Progenitor cell of endocrine pancreas (in vitro differentiated cells): ENCODE measurements at places on chromosomes 2 and 18.

- peaks cover 4% of the 10 kb centered on the region for H3K36me3 ChIP-seq
- H3K27me3 ChIP-seq = no peaks in the 10 kb centered on the region
- H3K4me1 ChIP-seq = peaks cover 2% of the 10 kb centered on the region
- no peak for DNase-seq
- H3K4me3 ChIP-seq = no peak overlapping the region
These were observed 10.6 kb downstream of the UBE2F start for GRCh38 chr2:237977380-237977779.

- no peak overlapping the region for H3K27ac ChIP-seq
- H3K4me3 ChIP-seq = no peak overlapping the region
- H3K27me3 ChIP-seq = peaks cover 2% of the 10 kb centered on the region
These were observed 118.4 kb downstream of the BCL2L11 start for GRCh38 chr2:111239107-111239506.

- no peak overlapping the region for H3K27ac ChIP-seq
- H3K27me3 ChIP-seq = peaks cover 26% of the 10 kb centered on the region
- H3K36me3 ChIP-seq = no peaks in the 10 kb centered on the region
- no peak overlapping the region for H3K4me3 ChIP-seq
These were observed 98.7 kb upstream of the POU3F3 start for GRCh38 chr2:104755026-104755878.

GRCh38 chr2:19102696-19103423 lies 255.6 kb downstream of the OSR1 start:
- H3K36me3 ChIP-seq = no peaks in the 10 kb centered on the region
- peaks cover 3% of the 10 kb centered on the region for H3K4me1 ChIP-seq
- H3K4me3 ChIP-seq = no peak overlapping the region
- no peaks in the 10 kb centered on the region for H3K27me3 ChIP-seq
- H3K27ac ChIP-seq = no peak overlapping the region

- no peaks in the 10 kb centered on the region for H3K27me3 ChIP-seq
- peak overlapping the region; percentile 1 for H3K4me3 ChIP-seq
- no peak for DNase-seq
- H3K36me3 ChIP-seq = no peaks in the 10 kb centered on the region
- peaks cover 55% of the 10 kb centered on the region for H3K4me1 ChIP-seq
- peak overlapping the region; percentile 90 for H3K27ac ChIP-seq
These were observed 125.9 kb downstream of the MAIP1 start for GRCh38 chr2:200081236-200081635.

GRCh38 chr2:211981451-211981850 lies 557.2 kb downstream of the ERBB4 start:
- H3K27me3 ChIP-seq = no peaks in the 10 kb centered on the region
- no peak for DNase-seq
- H3K4me3 ChIP-seq = no peak overlapping the region
- H3K36me3 ChIP-seq = no peaks in the 10 kb centered on the region
- no peaks in the 10 kb centered on the region for H3K4me1 ChIP-seq

- H3K4me1 ChIP-seq = peaks cover 87% of the 10 kb centered on the region
- no peaks in the 10 kb centered on the region for H3K36me3 ChIP-seq
- DNase-seq = no peak
- peak overlapping the region; percentile 77 for H3K27ac ChIP-seq
These were observed 76.6 kb downstream of the TGOLN2 start for GRCh38 chr2:85251070-85251616.

DNA sequence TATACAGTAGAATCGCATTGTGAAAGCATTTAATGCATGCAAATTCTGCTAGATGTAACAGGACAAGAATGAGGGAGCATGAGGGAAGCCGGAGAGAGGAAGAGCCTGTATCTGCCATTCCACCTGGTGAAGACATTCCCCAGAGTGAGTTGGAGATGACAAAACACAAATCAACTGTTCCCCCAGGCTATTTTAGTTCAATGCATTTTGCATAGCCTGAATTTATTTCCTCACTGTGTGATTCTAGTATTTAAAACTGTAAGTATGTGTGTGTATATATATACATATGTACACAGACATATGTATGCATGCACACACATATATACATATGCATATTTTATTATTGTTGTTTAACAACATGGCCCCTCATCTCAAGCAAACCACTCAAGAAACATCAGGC lies 54.7 kb downstream of the CCDC68 start:
- no peak overlapping the region for H3K4me3 ChIP-seq
- no peak for DNase-seq
- no peaks in the 10 kb centered on the region for H3K27me3 ChIP-seq
- no peak overlapping the region for H3K27ac ChIP-seq
- no peaks in the 10 kb centered on the region for H3K36me3 ChIP-seq
